Activated naive CD4-positive, alpha-beta T cell treated with anti-CD3 and anti-CD28 coated beads for 36 hours (primary cell): ENCODE measurements at places on chromosomes 16 and 17. TPM values are rescaled to one million over a fixed set of nuclear protein-coding genes. Genes with fewer than 3 reads are reported as not detected.

NUDT16L1 gene
- 20.7 TPM for total RNA-seq

DNA sequence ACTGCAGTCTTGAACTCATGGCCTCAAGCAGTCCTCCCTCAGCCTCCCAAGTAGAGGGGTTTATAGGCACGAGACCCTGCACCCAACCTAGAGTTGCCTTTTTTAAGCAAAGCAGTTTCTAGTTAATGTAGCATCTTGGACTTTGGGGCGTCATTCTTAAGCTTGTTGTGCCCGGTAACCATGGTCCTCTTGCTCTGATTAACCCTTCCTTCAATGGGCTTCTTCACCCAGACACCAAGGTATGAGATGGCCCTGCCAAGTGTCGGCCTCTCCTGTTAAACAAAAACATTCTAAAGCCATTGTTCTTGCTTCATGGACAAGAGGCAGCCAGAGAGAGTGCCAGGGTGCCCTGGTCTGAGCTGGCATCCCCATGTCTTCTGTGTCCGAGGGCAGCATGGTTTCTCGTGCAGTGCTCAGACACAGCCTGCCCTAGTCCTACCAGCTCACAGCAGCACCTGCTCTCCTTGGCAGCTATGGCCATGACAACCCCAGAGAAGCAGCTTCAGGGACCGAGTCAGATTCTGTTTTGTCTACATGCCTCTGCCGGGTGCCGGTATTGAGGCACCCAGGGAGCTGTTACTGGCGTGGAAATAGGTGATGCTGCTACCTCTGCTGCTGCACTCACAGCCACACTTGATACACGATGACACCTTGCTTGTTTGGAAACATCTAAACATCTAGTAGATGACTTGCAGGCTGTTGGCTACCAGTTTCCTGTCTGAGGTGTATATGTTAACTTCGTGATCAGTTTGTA lies 3.3 kb downstream of the RPL13 start:
- H3K36me3 ChIP-seq: peaks cover 38% of the 10 kb centered on the region
- peak overlapping the region; percentile 55 for H3K27ac ChIP-seq
- peaks cover 48% of the 10 kb centered on the region for H3K4me1 ChIP-seq
- no peak for DNase-seq
- peak overlapping the region; percentile 3 for H3K4me3 ChIP-seq

- no peak overlapping the region for H3K4me3 ChIP-seq
- H3K36me3 ChIP-seq: no peaks in the 10 kb centered on the region
- no peaks in the 10 kb centered on the region for H3K27me3 ChIP-seq
- no peak for DNase-seq
- peaks cover 5% of the 10 kb centered on the region for H3K4me1 ChIP-seq
These were observed 88.5 kb downstream of the NPIPB11 start for GRCh38 chr16:29318037-29318436.

DNA sequence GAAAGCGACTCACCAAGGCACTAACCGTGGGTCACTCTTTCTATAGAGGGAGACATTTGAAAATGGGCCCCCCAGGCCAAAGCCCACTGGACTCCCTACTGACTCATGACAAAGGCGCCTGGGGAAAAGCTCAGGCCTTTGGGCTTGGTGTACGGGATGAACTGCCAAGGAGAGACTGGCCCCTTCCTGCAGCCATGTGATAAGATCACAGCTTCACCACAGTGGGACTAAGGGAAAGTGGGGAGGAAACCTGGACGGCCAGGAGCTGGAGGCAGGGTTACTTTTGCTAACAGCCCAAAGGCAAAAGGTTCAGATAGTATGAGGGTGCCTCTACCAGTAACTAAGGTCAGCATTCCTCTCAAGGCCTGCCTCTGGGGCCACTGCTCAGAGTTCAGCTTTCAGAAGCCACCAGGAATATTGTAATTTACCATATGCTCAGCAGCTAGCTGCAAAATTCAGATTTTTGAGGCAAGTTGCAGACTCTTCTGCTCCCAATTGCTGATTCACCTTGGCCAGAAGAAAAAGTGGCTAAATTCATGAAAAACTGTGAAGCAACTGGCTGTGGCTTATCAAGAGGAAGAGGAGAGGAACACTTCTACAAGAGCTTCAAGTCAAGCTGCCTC lies 37.1 kb upstream of the SLC25A19 start:
- peaks cover 31% of the 10 kb centered on the region for H3K4me1 ChIP-seq
- H3K4me3 ChIP-seq: no peak overlapping the region
- no peak for DNase-seq
- H3K36me3 ChIP-seq: peaks cover 36% of the 10 kb centered on the region

GRCh38 chr16:3690980-3691720 lies 26.2 kb downstream of the TRAP1 start:
- no peak overlapping the region for H3K27ac ChIP-seq
- peaks cover 11% of the 10 kb centered on the region for H3K4me1 ChIP-seq
- DNase-seq: peak; percentile 12

DNA sequence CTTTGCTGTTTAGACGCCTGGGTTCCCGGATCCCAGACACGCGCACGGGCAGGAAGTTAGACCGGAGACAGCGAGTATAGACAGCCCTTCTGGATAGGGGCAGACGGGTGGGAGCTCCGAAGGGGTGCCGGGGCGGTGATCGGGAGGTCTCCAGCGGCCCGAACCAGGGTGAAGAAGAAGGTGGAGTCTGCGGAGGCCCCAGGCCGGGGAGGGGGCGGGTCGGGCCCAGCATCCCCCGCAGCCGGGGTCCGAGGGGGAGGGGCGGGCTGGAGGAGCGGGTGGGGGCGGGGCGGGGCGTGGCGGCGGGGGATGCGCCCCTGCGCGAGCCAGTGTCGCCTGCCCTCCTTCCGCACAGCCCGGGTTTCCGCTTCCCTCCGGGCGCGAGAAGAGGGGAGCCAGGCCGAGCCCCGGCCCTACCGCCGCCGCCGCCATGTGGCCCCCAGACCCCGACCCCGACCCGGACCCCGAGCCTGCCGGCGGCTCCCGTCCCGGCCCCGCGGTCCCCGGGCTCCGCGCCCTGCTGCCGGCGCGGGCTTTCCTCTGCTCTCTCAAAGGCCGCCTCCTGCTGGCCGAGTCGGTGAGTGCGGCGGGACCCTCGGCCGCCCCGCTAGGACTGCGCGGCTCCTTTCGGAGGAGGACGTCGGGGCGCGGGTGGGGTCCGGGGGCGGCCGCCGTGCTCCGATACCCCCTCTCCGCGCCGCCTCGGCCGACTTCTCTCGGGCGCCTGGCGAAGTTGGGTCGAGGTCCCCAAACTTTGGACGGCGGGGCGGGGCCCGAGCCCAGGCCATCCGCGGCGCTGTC lies at the start of gene CMTM3:
TSS of gene CMTM3 (plus strand) at position 329 of the 801 bp plus-strand sequence. CDS start at position 431, 102 bp downstream.
- peak within 1 kb of the TSS; percentile 90 for H3K4me3 ChIP-seq
- H3K27me3 ChIP-seq: no peaks in the 10 kb centered on the region
- H3K36me3 ChIP-seq: peaks cover 2% of the 10 kb centered on the region
- peaks cover 40% of the 10 kb centered on the region for H3K4me1 ChIP-seq
- peak within 1 kb of the TSS; percentile 85 for H3K27ac ChIP-seq

ATMIN gene
- 16.6 TPM for total RNA-seq

CCR7 gene
- total RNA-seq: 150 TPM

- no peaks in the 10 kb centered on the region for H3K36me3 ChIP-seq
- H3K27me3 ChIP-seq: peaks cover 7% of the 10 kb centered on the region
- no peaks in the 10 kb centered on the region for H3K4me1 ChIP-seq
- no peak overlapping the region for H3K27ac ChIP-seq
- H3K4me3 ChIP-seq: no peak overlapping the region
These were observed 145.9 kb upstream of the LHX1 start for GRCh38 chr17:36791150-36791941.

WNT3 gene
- total RNA-seq: not detected

DNA sequence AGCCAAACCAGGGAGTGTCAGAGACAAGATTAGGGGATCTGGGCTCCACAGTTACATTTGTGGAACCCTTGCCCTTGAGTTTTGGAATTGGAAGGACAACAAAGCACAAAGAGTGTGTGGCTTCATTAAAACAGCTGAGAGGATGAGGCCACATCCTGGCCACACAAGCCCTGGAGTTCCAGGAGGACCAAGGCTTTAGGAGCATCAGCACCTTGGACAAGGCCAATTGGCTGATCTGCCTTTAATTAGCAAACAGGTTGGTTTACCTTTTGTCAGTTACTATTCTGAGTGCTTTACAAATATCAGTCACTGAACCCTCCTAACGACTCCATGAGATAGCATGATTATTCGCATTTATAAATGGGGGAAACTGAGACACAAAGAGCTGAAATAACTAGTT lies 54.7 kb downstream of the SLC6A2 start:
- H3K4me3 ChIP-seq: no peak overlapping the region
- no peak for DNase-seq
- H3K4me1 ChIP-seq: no peaks in the 10 kb centered on the region
- H3K27ac ChIP-seq: no peak overlapping the region
- no peaks in the 10 kb centered on the region for H3K36me3 ChIP-seq

GRCh38 chr16:48950184-48950583 lies 331.5 kb downstream of the CBLN1 start:
- DNase-seq: no peak
- H3K27me3 ChIP-seq: no peaks in the 10 kb centered on the region
- no peaks in the 10 kb centered on the region for H3K4me1 ChIP-seq
- H3K4me3 ChIP-seq: no peak overlapping the region
- H3K27ac ChIP-seq: no peak overlapping the region

- no peak for DNase-seq
- H3K36me3 ChIP-seq: no peaks in the 10 kb centered on the region
- no peak overlapping the region for H3K27ac ChIP-seq
- H3K4me3 ChIP-seq: no peak overlapping the region
- peaks cover 21% of the 10 kb centered on the region for H3K4me1 ChIP-seq
These were observed 24.1 kb downstream of the CYB561 start for GRCh38 chr17:63421681-63422645.

FAM222B gene
- total RNA-seq: 11.2 TPM
